H4 (cell line): ENCODE measurements at places on chromosomes 4 and X. TPM values are rescaled to one million over a fixed set of nuclear protein-coding genes. Genes with fewer than 3 reads are reported as not detected.

- no peak for DNase-seq
These were observed 222.6 kb downstream of the NDST4 start for GRCh38 chr4:114890773-114891172.

DNA sequence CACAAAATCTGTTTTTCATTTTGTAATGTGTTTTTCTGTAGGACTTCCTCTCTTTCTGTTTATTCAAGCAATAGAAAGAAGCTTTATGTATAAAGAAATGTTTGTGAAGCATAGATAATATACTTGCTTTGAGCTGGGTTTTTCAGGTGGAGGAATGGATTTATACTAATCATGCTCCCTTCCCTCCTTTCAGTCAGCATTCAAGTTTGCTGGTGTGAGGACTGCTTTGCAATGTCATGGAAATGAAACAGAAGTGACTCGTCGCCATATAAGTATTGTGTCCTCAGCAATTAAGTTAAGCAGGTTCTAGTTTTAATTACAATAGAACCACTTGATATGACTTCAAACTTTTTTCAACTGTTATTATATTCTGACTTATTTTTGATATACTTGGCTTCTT, 1447.1 kb downstream of the PCDH19 start:
- no peak for DNase-seq

DNA sequence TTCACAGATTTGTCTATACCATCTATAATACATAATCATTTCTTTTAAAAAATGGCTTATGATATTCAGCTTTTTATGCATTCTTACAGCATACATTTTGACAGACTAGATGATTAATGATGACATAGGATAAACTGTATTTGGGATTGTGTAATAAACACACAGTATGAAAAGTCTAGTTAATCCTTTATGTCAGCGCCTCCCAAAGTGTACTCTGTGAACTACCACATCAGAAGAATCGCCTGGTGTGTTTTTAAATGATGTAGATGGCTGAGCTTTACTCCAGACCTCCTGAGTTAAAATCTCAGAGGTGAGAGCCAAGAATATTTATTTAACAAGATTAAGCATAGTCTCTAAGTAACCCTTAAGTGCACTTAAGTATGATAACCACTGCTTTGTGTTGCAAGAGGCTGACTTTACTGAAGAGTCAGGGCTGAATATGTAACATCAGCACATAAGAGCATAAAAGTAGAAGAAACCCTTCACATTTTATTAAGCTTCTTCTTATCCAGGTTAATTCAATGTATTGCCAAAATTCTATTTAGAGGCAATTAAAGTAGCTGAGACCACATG, 104.2 kb downstream of the ANK2 start:
- no peak for DNase-seq

DNA sequence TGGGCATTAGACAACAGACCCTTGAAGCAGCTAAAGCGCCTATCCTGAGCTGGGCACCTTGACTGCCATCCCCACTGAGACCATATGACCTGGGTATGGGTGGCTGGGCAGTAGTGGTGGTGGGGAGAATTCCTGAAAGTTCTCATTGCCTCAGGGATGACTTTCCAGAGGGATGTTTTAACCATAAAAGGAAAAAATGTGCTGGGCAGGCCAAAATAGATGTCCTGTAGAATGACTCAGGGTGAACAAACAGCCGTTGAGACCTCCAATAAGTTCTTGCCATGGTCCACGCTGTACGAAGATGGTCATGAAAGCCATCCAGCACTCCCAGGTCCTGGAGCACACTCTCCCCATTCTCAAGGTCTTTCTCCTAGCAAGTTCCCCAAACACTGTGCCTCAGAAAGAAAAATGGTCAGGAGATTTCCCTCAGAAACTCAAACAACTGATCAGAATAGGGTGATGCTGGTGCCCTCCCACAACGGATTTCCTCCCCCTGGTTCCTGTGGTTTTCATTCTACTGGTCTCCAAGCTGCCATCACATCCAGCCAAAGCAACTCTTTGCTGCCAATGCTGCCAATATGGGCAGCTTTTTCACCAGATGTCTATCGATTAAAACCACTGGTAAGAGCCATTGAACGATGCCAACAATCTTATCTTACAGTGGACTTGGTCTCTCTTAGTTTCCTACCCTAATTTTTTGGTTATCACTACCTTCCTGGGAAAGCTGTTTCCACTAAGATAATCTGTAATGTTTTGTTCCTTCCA, 11.2 kb downstream of the CDKN2AIP start:
- DNase-seq, result no peak

DNA sequence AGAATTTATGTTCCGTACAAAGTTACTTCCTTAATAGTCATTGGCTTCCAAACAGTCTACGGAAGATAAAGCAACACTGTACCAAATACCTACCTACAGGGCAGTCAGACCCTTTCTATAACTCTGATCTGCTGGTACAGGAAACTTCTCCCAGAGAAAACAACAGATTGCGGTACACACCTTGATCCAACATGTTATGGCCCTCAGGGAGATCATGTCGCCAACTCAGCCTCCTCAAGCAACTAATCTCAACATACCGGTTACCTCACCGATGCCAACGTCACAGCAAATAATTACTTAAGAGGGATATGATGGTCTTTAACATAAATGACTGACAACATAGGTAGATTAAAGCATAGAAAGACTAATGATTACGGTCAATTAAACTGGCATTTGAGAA, 70.4 kb downstream of the RFC1 start:
- no peak for DNase-seq

- no peak for DNase-seq
These were observed 18.5 kb downstream of the LAP3 start for GRCh38 chr4:17595471-17596005.

DNA sequence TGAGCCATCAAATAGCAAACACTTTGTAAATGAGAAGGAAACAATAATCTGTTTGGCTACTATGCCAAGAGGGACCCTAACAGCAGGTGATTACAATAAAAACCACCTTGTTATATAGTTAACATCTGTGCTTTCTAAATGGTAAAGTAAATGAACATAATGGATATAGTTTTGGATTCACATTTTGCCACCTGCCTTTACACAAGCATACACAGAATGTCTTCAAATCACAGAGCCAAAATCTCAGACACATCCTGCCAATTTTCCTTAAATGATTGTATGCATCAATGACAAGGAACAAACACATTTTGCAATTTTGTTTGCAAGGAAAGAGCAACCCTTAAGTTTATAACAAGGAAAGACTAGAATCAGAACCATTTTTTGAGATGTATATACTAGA, 334.2 kb downstream of the FSTL5 start:
- no peak for DNase-seq

- no peak for DNase-seq
These were observed 182.9 kb upstream of the PBDC1 start for GRCh38 chrX:75989806-75990590.

- peak; percentile 57 for DNase-seq
These were observed 282.1 kb downstream of the BCOR start for GRCh38 chrX:39815631-39816030.

GRCh38 chr4:10639100-10639499, 45.5 kb downstream of the CLNK start:
- no peak for DNase-seq

GRCh38 chrX:20015945-20016615, 25.2 kb upstream of the BCLAF3 start:
- DNase-seq, result no peak

The SMR3B gene
- total RNA-seq, result not detected in 2 replicates

The BBS7 gene
- 16.5 and 18.0 TPM in 2 replicates for total RNA-seq

The FGFR3 gene
- total RNA-seq, result 1.7 and 2.1 TPM in 2 replicates

The PCDH11X gene
- total RNA-seq, result 0.72 and 1.2 TPM in 2 replicates

The ARL9 gene
- not detected in 2 replicates for total RNA-seq

The GIMD1 gene
- not detected in 2 replicates for total RNA-seq

The ATP1B4 gene
- not detected in 2 replicates for total RNA-seq
